ENCODE measurements at places on chromosomes 2 and 18. TPM values are rescaled to one million over a fixed set of nuclear protein-coding genes. Genes with fewer than 3 reads are reported as not detected.

Gene NFE2L2
- 58.7 TPM for total RNA-seq

Gene CCDC74A
- total RNA-seq: 11.8 TPM

Gene RUFY4
- not detected for total RNA-seq

Gene NLRC4
- not detected for total RNA-seq

Gene WIPF1
- 17.3 TPM for total RNA-seq

Gene SCYGR6
- not detected for total RNA-seq

Gene SEPTIN10
- 68.8 TPM for total RNA-seq

Gene EPB41L3
- total RNA-seq: 41.7 TPM

Gene MERTK
- 20.1 TPM for total RNA-seq

Gene DLX1
- 1.7 TPM for total RNA-seq

Gene APOB
- 22.2 TPM for total RNA-seq

Gene TET3
- total RNA-seq: 38.2 TPM

Gene RNASEH1
- total RNA-seq: 18.5 TPM

Gene IGFBP5
- total RNA-seq: 75.3 TPM

DNA sequence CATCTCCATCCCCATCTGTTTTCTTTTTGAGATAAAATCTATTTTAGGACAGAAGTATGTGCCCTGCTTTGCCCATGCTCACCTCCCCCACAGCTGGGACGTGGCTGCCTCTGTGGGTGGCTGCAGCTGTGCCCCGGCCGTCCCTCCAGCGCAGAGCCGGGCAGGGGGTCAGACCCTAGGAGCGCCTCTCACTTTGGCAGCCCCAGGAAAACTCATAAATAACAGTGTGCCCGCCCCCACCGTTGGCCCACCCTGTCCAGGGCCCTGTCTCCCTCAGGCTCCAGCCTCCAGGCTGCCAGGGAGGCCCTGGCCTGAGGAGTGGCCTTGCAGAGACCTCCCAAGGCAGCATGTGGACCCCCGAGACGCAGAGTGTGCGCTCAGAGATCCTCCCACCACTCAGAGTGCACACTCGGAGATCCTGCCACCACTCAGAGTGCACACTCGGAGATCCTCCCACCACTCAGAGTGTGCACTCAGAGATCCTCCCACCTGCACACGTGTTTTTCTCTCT, 178.1 kb downstream of the TWIST2 start:
- H3K4me1 ChIP-seq: peaks cover 9% of the 10 kb centered on the region
- peaks cover 33% of the 10 kb centered on the region for H3K27me3 ChIP-seq
- H3K36me3 ChIP-seq: no peaks in the 10 kb centered on the region
- no peak overlapping the region for H3K27ac ChIP-seq
- no peak overlapping the region for H3K4me3 ChIP-seq

DNA sequence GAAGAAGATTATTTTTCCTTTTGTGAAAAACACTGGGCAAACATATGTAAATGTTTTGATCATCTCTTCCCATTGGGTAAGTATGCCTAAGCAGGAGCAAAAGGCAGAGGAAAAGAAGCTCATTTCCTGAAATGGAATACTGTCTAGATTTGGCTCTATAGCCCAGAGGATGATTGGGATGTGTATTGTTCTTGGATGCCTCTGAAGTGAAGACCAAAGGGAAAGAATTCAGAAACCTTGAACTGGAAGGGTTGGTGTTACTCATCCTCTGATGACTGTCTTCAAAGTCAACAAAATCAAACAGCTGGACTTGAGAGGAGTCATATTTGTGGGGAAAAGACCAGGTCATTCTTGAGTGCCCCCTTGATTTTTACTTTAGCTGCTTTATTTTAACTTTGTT, 112.6 kb upstream of the NT5C1B start:
- H3K27ac ChIP-seq: no peak overlapping the region
- H3K4me3 ChIP-seq: no peak overlapping the region
- H3K36me3 ChIP-seq: peaks cover 1% of the 10 kb centered on the region
- H3K4me1 ChIP-seq: no peaks in the 10 kb centered on the region

- no peaks in the 10 kb centered on the region for H3K4me1 ChIP-seq
- H3K36me3 ChIP-seq: no peaks in the 10 kb centered on the region
- H3K4me3 ChIP-seq: no peak overlapping the region
- H3K27me3 ChIP-seq: peaks cover 7% of the 10 kb centered on the region
- no peak overlapping the region for H3K27ac ChIP-seq
Observed at GRCh38 chr2:1455466-1455865, 42.2 kb downstream of the TPO start.

- no peak overlapping the region for H3K4me3 ChIP-seq
- peaks cover 13% of the 10 kb centered on the region for H3K36me3 ChIP-seq
- no peak overlapping the region for H3K27ac ChIP-seq
- no peaks in the 10 kb centered on the region for H3K27me3 ChIP-seq
- no peak for DNase-seq
- H3K4me1 ChIP-seq: no peaks in the 10 kb centered on the region
Observed at GRCh38 chr2:69165091-69165880, 152.3 kb downstream of the ANTXR1 start.

GRCh38 chr2:196537311-196537710, 102.2 kb upstream of the CCDC150 start:
- H3K4me1 ChIP-seq: peaks cover 9% of the 10 kb centered on the region
- no peak overlapping the region for H3K4me3 ChIP-seq
- no peak for DNase-seq
- H3K36me3 ChIP-seq: no peaks in the 10 kb centered on the region

- H3K4me3 ChIP-seq: no peak overlapping the region
- no peaks in the 10 kb centered on the region for H3K4me1 ChIP-seq
- H3K27me3 ChIP-seq: no peaks in the 10 kb centered on the region
- no peak for DNase-seq
Observed at GRCh38 chr2:33086400-33087015, 139.8 kb downstream of the LTBP1 start.

- DNase-seq: no peak
- H3K27ac ChIP-seq: no peak overlapping the region
- H3K4me1 ChIP-seq: no peaks in the 10 kb centered on the region
- H3K36me3 ChIP-seq: peaks cover 11% of the 10 kb centered on the region
- no peak overlapping the region for H3K4me3 ChIP-seq
- H3K27me3 ChIP-seq: no peaks in the 10 kb centered on the region
Observed at GRCh38 chr18:12321333-12321732, 13.3 kb downstream of the TUBB6 start.

GRCh38 chr18:37608876-37609275, 43.3 kb upstream of the CELF4 start:
- no peaks in the 10 kb centered on the region for H3K4me1 ChIP-seq
- H3K27ac ChIP-seq: no peak overlapping the region
- H3K36me3 ChIP-seq: no peaks in the 10 kb centered on the region
- H3K27me3 ChIP-seq: peaks cover 14% of the 10 kb centered on the region

- peaks cover 7% of the 10 kb centered on the region for H3K27me3 ChIP-seq
- DNase-seq: no peak
- no peak overlapping the region for H3K27ac ChIP-seq
- H3K4me1 ChIP-seq: peaks cover 1% of the 10 kb centered on the region
- no peaks in the 10 kb centered on the region for H3K36me3 ChIP-seq
Observed at GRCh38 chr18:13273800-13274199, 55.2 kb downstream of the LDLRAD4 start.

DNA sequence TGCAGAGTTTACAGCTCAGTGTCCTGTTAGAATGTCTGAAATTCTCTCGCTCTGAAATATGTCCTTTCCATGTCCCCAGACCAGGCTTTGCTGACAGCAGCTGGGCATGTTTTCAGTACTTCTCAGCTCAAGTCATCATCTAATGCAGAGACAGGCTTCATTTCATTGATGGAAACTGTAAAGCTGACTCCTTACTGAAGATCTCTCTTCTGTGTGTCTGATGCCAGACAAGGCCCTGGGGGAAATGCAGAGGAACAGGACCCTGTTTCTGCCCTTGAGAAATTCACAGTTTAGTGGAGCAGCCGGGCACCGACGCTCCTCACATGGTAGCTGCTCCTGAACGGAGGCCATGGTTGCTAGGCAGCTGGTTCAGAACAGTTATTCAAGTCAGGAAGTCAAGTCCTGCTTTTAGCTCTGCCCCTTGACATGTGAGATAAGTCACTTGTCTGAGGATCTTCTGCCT, 24.6 kb upstream of the FZD7 start:
- no peaks in the 10 kb centered on the region for H3K36me3 ChIP-seq
- no peak overlapping the region for H3K4me3 ChIP-seq
- peaks cover 10% of the 10 kb centered on the region for H3K4me1 ChIP-seq
- no peak for DNase-seq

DNA sequence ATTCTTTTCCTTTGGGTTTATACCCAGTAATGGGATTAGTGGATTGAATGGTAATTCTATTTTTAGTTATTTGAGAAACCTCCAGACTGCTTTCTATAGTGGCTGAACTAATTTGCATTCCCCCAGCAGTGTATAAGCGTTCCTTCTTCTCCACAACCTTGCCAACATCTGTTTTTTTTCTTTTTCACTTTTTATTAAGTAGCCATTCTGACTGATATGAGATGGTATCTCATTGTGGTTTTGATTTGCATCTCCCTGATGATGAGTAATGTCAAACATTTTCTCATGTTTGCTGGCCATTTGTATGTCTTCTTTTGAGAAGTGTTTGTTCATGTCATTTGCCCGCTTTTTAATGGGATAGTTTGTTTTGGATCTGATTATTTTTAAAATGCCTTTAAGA, 64.1 kb upstream of the MEIS1 start:
- no peak overlapping the region for H3K4me3 ChIP-seq
- no peaks in the 10 kb centered on the region for H3K36me3 ChIP-seq
- DNase-seq: no peak
- H3K27ac ChIP-seq: no peak overlapping the region

DNA sequence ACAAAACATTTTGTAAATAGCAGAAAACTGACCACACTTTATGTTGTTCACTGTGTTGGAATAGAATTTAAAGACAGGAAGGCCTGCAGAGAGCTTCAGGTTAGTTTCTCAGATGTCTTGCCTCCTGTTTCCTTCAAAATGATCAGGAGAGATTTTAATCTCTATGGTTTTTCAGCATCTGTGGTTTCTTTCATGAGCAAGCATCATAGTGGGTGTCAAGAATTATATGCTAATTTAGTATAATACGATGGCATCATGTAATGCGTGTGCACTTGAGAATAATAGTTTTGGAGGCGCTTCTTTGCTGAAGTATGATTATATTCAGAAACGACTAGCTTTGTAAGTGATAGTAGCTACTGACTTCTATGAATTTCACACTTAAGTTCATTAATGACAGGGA, 149.9 kb downstream of the PLCL1 start:
- H3K4me3 ChIP-seq: no peak overlapping the region
- no peaks in the 10 kb centered on the region for H3K27me3 ChIP-seq
- peaks cover 45% of the 10 kb centered on the region for H3K4me1 ChIP-seq
- peaks cover 24% of the 10 kb centered on the region for H3K36me3 ChIP-seq

GRCh38 chr2:236795861-236796219, 226.2 kb downstream of the ACKR3 start:
- no peaks in the 10 kb centered on the region for H3K36me3 ChIP-seq
- H3K27me3 ChIP-seq: peaks cover 29% of the 10 kb centered on the region
- H3K4me3 ChIP-seq: no peak overlapping the region
- H3K4me1 ChIP-seq: no peaks in the 10 kb centered on the region

DNA sequence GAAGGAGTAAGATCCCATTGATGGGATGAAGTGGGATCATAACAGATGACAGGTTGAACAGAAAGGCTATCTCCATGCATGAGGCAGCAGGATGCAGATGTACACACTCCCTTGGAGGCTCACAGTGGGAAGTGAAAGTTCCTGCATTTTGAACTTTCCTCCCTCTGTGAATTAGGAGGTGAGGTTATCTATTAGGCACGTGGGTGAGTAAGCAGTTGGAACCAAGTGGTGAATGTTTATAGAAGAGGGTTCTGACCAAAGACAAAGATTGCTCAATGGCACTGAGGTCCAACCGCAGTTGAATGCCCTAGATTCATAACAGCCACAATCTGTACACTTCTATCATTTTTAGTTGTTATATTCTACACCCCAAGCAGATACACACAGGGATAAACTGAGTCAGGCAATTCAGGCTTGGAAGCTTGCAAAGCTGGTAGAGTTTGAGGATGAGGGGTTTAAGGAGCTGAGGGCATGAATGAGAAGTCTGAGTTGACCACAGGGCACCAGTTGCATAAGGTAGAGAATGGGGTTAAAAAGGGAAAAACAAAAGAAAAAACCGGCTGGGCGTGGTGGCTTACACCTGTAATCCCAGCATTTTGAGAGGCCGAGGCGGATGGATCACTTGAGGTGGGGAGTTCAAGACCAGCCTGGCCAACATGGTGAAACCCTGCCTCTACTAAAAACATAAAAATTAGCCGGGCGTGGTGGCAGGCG, 7.1 kb upstream of the KCMF1 start:
- DNase-seq: no peak
- H3K27me3 ChIP-seq: no peaks in the 10 kb centered on the region
- H3K36me3 ChIP-seq: peaks cover 24% of the 10 kb centered on the region
- H3K4me1 ChIP-seq: peaks cover 28% of the 10 kb centered on the region
- H3K27ac ChIP-seq: no peak overlapping the region
- no peak overlapping the region for H3K4me3 ChIP-seq

- no peaks in the 10 kb centered on the region for H3K27me3 ChIP-seq
- H3K36me3 ChIP-seq: peaks cover 3% of the 10 kb centered on the region
- H3K4me3 ChIP-seq: no peak overlapping the region
- no peaks in the 10 kb centered on the region for H3K4me1 ChIP-seq
- peak overlapping the region; percentile 41 for H3K27ac ChIP-seq
Observed at GRCh38 chr2:70181363-70181956, 9.4 kb downstream of the C2orf42 start.

DNA sequence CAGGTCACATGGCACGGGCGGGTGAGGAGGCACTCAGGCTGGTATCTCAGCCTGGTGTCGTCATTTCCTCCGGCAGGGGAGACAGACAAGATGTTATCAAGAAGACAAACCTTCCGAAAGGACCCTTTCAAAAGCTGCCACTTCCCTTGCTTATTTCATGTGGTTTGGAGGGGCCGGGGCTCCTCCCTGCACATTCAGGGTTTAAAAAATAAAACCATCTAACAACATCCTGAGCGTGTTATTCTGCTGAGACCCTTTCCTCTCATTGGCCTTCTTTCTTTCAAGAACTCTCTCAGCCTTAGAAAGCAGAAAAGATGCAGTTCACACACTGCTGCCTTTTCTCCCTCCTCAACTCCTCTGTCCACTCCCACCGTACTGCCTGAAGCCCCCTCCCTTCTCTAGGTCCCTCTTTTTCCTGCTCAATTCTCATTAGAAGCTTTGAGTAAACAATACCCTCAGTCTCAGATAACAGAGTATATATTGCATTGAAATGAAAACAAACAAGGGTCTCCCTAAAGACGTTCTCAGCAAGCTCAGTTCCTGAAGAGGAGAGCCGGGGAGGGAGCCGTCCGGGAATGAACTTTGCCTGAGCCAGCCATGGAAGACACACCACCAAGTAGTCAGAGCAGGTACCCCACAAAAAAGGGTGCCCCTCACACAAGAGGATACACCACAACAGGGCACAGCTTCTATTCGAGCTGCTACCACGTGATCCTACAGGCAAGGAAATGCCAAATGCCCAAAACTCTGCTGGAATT, 9.7 kb downstream of the SMAD7 start:
- H3K4me3 ChIP-seq: peak overlapping the region; percentile 46
- peaks cover 7% of the 10 kb centered on the region for H3K36me3 ChIP-seq
- no peak for DNase-seq
- H3K27ac ChIP-seq: peak overlapping the region; percentile 60

DNA sequence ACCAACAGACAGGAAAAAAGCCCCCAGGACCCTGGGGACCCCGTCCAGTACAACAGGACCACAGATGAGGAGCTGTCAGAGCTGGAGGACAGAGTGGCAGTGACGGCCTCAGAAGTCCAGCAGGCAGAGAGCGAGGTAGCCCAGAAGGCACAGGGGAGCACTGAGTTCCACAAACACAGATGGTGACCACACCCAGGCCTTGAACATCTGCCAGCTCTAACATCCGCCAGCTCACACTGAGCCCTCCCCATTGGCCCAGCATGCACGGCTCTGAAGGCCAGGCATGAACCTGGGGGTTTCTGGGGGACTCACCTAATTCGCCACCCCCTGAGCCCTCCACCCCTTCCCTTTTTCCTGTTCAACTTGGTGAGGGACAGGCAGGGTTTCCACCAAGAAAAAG, 25.6 kb upstream of the PRLH start:
- no peak overlapping the region for H3K4me3 ChIP-seq
- peak overlapping the region; percentile 59 for H3K27ac ChIP-seq
- DNase-seq: no peak

All from progenitor cell of endocrine pancreas (in vitro differentiated cells).